ENCODE measurements at places on chromosomes 3 and 15.

GRCh38 chr3:46477756-46478155, 13.1 kb upstream of the LTF start:
- DNase-seq, result no peak

GRCh38 chr3:176906046-176906905, 291.0 kb downstream of the TBL1XR1 start:
- DNase-seq, result no peak

GRCh38 chr3:4043867-4044575, 244.8 kb downstream of the LRRN1 start:
- no peak for DNase-seq

DNA sequence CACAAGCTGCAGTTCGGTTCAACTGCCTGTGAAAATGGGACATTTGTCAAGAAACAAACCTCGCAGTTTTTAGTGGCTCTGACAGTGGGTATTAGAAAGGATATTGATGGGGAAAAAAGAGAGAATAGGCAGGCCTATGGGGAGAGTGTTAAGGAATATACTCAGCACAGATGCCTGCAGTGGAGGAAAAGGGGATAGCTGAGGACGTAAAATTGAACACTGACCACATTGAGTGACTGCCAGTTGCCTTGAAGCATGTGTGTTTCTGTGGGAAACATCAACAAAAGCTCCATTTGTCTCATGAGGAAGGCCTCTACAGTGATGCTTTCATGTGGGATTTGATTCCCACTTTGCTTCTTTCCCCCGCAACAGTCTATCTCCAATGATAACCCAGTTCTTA, 1042.1 kb downstream of the TUSC7 start:
- no peak for DNase-seq

DNA sequence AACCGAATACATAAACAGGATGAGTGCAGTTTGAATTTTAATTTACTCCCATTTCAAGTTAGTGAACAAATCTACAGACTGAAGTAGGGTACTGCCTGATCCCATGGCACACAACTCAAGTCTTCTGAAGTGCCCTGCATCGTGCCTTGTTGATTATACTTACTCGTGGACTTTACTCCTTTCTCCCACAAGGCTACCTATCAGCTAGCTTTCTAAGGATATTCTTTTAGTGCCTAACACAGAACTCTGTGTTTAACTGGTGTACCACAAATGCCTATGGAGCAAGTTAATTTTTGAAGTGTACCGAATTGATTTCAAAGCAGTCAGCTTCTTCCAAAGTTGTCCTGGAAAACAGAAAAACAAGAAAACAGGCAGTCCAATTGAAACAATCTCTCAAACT, 119.8 kb downstream of the TNIK start:
- no peak for DNase-seq

- no peak for DNase-seq
These were observed 491.3 kb downstream of the OTOL1 start for GRCh38 chr3:161987933-161988332.

GRCh38 chr3:141389703-141390102, 21.4 kb downstream of the ZBTB38 start:
- no peak for DNase-seq

- no peak for DNase-seq
These were observed 6.5 kb downstream of the GPR160 start for GRCh38 chr3:170044271-170044670.

GRCh38 chr3:100613721-100614390, 4.5 kb downstream of the ADGRG7 start:
- no peak for DNase-seq

GRCh38 chr3:120129718-120130513, 35.7 kb upstream of the GSK3B start:
- DNase-seq, result no peak

DNA sequence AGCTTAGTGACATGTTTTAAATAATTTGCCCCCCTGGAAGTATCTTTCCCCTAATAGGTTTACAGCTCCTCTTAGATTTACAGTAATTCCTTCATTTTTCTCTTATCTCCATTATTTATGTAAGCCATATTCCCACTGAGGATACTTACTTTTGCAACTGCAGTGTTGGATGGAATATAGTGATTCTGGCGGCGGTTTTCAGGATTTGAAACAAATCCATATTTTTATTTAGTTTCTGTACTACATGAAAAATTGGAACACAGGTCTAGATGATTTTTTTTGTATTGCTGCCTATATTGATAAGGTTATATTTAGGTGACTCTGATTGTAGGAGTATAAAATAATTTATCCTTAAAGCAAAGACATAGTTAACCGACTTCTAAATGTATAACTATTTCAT, 391.6 kb upstream of the SUCLG2 start:
- no peak for DNase-seq

DNA sequence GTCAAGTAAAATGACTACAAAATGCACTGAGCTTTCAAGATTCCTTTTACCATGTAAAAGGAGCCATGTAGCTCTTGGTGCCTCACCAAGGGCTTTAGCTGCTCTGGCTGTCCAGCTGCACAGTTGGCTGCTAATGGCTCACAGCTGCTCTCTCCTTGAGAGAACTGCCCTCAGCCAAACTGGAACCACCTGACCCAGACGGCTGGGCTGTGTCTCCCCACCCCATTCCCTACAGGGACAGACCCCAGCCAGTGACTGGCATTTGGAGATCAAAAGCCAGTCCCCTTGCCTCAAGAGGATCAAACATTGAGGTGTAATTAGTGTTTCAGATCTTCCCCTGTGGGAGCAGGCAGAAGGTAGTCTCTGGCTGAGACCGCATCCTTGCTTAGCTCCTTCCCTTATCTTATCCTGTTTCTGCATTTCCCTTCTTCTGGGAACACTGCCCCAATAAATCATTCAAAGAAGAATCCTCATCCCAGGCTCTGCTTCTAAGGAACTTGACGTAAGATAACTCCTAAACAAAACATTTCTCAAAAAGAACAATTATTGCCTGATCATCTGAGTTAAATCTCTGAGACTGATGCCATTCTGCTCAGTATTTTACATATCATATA, 28.6 kb upstream of the UBE2E2 start:
- no peak for DNase-seq

- no peak for DNase-seq
These were observed 322.1 kb downstream of the MEX3B start for GRCh38 chr15:81723701-81724100.

DNA sequence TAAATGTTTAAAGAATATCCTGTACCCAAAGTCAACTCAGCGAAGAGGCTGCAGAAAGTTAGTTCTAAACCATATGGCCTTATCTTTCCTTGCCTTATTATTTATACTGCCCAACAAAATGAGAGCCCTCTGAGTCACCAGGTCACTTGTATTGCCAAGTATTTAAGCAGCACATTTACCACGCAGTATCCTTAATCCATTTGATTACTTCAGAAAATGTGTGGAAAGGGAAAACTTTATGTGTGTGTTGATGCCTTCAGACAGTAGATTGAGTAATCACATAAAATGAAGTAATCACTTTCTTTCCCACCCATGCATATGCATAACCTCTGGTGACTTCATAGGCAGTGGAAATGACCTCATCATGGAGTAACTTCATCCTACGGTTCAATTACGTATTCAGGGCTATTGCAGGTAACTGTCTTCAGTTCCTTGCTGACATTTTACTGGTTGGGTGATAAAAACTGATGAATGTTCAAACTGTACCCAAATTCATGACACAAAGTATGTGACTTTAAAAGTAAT, 7.5 kb upstream of the CADPS start:
- no peak for DNase-seq

GRCh38 chr3:81872566-81872965, 111.1 kb upstream of the GBE1 start:
- DNase-seq, result no peak

DNA sequence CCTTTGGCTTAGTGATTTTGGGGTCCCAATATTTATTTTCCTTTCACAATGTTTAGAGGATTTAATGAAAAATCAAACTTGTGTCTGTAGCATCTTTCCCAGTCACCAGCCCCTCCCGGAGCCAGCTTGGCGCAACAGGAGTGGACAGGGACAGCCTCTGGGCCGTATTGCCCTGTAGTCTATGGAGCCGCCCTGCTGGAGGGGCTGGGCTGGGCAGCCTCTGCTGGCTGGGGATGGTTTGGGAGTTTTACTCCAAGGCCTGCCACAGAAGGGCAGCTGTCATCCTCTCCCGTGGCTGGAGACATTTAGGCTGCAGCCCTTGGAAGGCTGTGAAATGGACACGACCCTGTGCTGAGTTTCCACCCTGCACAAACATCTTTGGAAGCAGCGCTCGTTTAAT, 89.4 kb upstream of the RGMA start:
- DNase-seq, result no peak

GRCh38 chr15:65344214-65344913, 33.4 kb downstream of the IGDCC3 start:
- no peak for DNase-seq

- DNase-seq, result no peak
These were observed 6.6 kb upstream of the POLQ start for GRCh38 chr3:121552379-121552778.

DNA sequence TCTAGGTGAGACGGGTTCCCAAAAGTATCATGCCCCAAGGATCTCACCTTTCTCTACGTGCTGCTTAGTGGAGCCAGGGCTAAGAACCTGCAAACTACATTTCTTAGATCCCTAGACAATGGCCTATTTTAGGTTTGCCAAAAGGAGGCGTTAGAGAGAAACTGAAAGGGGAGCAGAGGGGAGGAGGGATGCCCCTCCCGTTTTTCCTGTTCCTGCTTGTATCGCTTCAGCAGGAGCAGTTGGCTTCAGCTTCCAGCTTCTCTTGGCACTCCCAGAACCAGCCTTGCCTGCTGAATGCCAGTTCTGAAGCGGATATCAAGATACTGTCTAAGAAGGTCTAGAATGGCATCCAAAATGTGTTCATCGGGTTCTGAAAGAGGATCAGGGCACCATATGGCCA, 58.4 kb upstream of the ABHD17C start:
- DNase-seq, result no peak

Measured in stimulated activated CD8-positive, alpha-beta memory T cell treated with anti-CD3 and anti-CD28 coated beads, Interleukin-2, amount 100 ng/mL, for 1 hour (primary cell).